Endodermal cell (in vitro differentiated cells): ENCODE measurements at places on chromosomes 2 and 18. TPM values are rescaled to one million over a fixed set of nuclear protein-coding genes. Genes with fewer than 3 reads are reported as not detected.

DNA sequence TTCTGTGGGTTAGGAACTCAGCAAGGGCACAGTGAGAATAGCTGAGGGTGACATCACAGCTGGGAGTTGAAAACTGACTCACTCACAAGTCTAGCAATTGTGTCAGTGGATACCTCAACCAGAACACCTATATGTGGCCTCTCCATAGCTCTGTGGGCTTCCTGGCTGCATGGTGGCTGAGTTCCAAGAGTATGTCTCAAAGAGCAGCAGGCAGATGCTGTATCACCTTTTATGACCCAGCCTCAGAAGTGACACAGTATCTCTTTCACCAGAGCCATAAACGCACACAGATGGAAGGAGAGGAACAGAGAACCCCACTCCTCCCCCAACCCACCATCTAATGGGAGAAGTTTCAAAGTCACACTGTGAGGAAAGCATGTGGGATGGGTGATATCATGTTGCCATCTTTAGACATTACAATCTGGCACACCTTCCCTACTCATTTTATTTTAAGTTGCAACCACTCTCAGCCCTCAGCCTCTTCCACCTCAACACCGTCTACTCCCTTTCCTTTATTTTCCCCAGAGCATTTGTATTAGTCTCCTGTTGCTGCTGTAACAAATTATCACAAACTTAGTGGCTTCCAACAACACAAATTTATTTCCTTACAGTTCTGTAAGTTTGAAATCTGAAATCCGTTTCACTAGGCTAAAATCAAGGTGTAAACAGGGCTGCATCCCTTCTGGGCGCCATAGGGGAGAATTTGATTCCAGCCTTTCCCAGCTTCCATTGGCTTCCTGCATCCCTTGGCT, 134.6 kb upstream of the SPATS2L start:
- no peak for DNase-seq

GRCh38 chr2:212097001-212097400, 441.6 kb downstream of the ERBB4 start:
- DNase-seq, result no peak

Gene TUBA3E
- total RNA-seq, result not detected in 3 replicates

GRCh38 chr18:12282442-12283039, 25.5 kb upstream of the TUBB6 start:
- DNase-seq, result no peak

Gene HSBP1L1
- 2.7 and 2.8 TPM in 2 replicates for total RNA-seq

DNA sequence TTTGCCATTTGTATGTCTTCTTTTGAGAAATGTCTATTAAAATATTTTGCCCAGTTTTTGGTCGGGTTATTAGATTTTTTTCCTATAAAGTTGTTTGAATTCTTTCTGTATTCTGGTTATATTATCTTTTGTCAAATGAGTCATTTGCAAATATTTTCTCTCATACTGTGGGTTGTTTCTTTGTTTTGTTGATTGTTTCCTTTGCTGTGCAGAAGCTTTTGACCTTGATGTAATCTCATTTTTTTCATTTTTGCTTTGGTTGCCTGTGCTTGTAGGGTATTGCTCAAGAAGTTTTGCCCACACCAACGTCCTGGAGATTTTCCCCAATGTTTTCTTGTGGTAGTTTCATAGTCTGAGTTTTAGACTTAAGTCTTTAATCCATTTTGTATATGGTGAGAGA, 245.7 kb downstream of the ADCYAP1 start:
- no peak for DNase-seq
